ENCODE measurements at places on chromosomes 6 and 20.

GRCh38 chr6:165249808-165250207 is 59.6 kb downstream of the C6orf118 start:
- no peak for DNase-seq

DNA sequence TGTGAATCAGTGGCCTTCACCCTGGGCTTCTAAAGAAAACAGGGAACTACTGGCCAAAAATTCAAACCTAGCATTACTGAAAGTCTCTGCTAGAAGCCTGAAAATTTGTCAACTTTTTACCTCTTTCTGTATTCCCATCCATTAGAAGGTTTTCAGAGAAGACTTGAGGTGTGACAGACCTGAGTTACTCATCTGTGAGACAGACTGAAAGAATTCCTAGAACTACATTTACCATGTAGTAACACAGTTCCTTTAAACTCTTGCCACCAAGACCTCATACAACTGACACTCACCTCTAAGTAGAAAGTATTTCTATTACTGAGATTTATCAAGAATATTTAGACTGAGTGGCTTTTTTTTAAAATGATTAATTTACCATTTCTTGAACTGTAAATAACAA is 4.5 kb downstream of the DPM1 start:
- DNase-seq: no peak

DNA sequence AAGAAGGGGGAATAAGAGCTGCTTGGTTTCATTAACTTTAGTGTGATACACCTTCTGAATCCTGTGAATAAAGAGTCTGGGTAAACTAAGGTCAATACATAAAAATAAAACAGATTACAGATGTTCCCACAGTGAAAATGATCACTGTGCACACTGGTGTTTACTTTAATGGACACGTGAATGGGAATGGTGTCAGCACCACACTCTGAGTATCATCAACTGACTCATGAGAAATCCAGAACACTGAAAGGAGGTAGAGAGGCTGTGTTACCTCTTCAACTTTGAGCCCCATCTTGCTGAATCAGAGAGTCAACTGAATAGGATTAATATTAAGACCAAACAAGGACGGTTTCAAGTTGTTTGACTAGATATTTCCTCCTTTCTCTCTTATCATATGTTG is 75.0 kb downstream of the ELOVL4 start:
- no peak for DNase-seq

GRCh38 chr6:157163434-157164159 is 159.7 kb downstream of the TMEM242 start:
- no peak for DNase-seq

- DNase-seq: no peak
Measured at GRCh38 chr20:6140947-6141346, 18.1 kb upstream of the FERMT1 start.

DNA sequence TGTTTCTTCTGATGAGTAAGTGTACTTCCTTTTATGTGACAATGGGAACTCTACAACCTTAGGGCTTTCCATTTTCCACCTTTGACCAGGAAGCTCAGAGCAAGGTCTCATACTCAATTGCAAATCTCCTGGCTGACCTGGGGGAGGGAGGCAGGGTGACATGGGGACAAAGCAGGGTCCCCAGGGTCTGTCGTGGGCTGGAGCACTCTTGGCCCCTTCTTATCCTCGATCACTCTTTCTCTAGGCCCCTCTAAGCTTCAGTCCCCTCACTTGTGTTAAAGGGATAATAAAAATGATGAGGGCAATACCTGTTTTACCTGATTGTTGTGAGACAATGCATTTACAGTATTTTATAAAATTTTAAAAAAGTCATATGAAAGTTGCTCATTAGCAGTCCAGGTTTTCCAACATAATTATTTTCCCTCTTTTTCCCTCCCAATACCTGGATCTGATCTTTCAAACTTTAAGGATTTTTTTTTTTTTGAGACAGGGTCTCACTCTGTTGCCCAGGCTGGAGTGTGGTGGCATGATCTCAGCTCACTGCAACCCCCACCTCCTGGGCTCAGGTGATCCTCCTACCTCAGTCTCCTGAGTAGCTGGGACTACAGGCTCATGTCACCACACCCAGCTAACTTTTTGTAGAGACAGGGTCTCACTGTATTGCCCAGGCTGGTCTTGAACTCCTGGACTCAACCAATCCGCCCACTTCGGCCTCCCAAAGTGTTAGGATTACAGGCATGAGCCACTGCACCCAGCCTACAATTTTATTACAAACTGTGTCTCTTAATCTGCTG is 8.4 kb upstream of the FAM83C start:
- no peak for DNase-seq

GRCh38 chr20:50690650-50691572 is at the start of gene RIPOR3:
Gene RIPOR3 (minus strand): TSS chr20:50691542. CDS start chr20:50691128, 414 bp downstream.
- no peak for DNase-seq

- no peak for DNase-seq
Measured at GRCh38 chr6:42049116-42049809, 1.1 kb upstream of the TAF8 start.

DNA sequence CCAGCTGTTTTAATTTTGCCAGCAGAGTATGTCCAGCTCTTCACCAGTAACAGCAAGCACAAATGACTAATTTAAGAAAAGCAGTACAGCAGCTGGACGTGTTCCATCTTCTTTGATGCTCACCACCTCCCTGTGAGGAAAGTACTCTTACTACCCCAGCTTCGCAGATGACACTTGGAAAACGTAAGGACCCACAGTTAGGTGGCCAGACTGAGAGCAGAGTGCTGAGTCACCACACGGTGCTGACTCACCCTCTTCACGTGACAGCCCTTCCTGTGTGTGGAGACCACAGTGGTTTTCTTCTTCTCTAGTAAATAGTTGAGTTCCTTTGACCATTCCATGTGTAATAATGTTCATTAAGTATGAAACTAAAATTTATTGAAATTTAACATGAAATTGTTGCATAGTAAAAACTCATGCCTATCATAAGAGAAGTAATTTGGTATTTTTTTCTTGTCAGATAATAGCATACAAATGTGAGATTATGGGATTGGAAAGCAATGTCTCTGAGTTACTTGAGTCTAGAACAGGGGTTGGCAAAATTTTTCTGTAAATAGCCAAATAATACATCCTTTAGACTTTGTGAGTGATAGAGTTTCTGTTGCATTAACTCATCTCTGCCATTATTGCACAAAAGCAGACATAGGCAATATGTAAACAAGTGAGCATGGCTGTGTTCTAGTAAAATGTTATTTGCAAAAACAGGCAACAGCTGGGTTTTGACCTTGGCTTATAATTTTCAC is 76.6 kb downstream of the SLX4IP start:
- DNase-seq: peak; percentile 68

- no peak for DNase-seq
Measured at GRCh38 chr6:73258721-73259120, 4.3 kb downstream of the KHDC1 start.

DNA sequence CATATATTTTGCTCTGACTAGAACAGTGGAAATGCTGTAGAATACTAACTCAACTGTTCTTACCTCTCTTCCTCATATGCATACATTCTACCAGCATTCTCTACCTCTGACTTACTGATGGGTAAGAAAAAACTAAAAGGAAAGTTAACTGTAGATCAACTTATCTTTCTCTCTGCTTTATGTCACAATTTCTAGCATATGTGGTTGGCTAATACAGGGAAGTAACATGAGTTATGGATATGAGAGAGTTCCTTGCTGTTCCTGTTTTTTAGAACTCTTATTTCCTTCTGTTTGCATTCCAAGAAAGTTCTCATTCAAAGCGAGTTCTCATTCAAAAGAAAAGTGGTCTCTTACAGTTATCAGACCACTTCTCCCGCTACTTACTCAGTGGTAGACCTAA is 226.8 kb upstream of the SGK1 start:
- DNase-seq: no peak

DNA sequence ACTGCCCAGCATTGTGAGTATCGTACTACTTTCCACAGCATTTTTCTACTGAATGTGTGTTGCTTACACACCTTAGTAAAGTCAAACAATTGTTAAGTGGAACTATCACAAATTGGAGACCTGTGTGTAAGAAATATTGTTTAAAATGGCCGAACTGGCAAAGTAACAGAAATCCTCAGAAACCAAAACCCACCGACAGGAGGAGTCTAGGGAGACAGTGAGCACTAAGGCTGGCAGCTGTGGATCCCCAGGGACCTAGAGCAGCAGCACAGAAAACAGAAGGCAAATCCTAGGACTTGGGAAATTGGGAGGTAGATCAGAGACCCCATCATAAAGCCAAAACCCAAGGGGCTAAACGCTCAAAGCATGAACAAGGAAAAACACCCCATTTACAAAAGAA is 69.9 kb downstream of the SESN1 start:
- no peak for DNase-seq
